D721Med (cell line): ENCODE measurements at places on chromosomes 3 and 15.
A peak's percentile ranks its signal among the peaks of the same experiment; 100 is the strongest.

GRCh38 chr15:80831606-80832224, 52.5 kb downstream of the CEMIP start:
- no peak for DNase-seq

DNA sequence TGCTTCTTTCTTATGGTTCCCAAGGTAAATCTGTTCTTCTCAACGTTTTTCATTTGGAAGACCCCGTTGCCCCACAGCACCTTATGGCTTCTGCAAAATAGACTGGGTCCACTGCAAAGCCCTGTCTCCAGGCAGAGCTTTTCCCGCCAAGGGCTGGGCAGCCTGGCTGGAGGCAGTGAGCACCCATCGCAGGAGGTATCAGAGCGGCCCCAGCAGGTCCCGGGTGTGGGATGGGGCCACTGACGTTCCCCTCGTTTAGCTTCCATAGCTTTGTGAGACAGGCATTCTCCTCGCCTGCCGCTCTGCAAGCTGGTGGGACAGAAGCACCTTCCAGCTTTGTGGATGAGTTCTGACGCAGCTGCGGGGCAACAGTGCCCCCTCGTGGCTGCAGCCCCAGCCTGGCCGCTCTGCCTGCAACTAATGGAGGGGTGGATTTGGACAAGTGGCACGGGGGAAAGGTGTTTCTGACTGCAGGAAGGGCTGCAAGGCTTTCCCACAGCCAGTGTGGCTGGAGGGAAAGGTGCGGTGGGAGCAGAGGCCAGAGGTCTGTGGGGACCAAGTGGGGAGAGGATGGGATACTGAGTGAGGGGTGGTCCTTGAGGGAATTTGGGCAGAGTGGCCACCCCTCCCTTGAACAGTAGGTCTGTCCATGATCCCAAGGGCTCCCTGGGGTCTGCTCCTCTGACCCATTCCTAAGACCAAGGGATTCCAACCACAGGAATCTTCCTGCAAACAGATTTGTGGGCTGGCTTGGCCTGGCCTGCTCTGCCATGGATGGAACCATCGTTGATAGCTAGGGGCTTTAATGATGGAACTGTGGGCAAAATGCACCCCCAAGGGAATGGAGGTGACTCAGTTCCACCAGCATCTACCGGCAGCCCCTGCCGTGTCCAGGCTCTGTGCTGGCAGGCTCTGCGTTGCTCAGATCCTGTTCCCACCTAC, 99.4 kb downstream of the FBLN2 start:
- peak; percentile 89 for DNase-seq

GRCh38 chr3:65582012-65582717, 456.6 kb downstream of the MAGI1 start:
- no peak for DNase-seq

DNA sequence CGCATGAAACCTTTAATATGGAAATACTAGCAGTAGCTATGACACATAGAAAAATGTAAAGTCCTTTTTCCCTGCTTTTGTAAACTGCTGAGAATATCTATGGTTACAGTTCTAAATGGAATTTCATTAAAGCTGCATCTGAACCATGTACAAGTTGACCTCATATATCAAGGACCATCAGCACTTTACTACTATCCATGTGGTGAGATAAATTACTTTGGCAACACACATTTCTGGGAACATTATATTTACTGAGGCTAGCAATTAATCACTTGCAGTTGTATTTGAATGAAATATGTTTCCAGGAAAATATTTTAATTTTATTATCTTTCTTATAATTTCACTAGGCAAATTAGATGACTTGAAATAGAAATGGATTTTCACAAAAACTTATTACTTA, 545.5 kb downstream of the NAALADL2 start:
- DNase-seq: no peak

- no peak for DNase-seq
Observed at GRCh38 chr15:67358812-67359211, 104.2 kb downstream of the IQCH start.

- no peak for DNase-seq
Observed at GRCh38 chr3:190616637-190617036, 102.8 kb downstream of the IL1RAP start.
